ENCODE measurements at places on chromosomes 12 and 14. TPM values are rescaled to one million over a fixed set of nuclear protein-coding genes. Genes with fewer than 3 reads are reported as not detected.

The FZD10 gene
- not detected for polyA plus RNA-seq

The IGFBP6 gene
- 291 TPM for polyA plus RNA-seq

The OR11H6 gene
- polyA plus RNA-seq: not detected

The SUOX gene
- polyA plus RNA-seq: 12.2 TPM

The LDHB gene
- 647 TPM for polyA plus RNA-seq

The RGS6 gene
- not detected for polyA plus RNA-seq

Measured in mammary epithelial cell (primary cell).